ENCODE measurements at places on chromosomes 6 and 20. TPM values are rescaled to one million over a fixed set of nuclear protein-coding genes. Genes with fewer than 3 reads are reported as not detected.

Gene SLC17A3
- not detected for total RNA-seq

Gene EEF1A2
- 313 TPM for total RNA-seq

Gene TPBG
- total RNA-seq = 7.2 TPM

Gene SMOC2
- 9.2 TPM for total RNA-seq

Gene ZNF335
- total RNA-seq = 15.5 TPM

Gene EYA2
- total RNA-seq = 3.5 TPM

Gene SSTR4
- 2.1 TPM for total RNA-seq

Gene FAM184A
- 40.8 TPM for total RNA-seq

Gene SCAF8
- 92.0 TPM for total RNA-seq

Gene NANP
- total RNA-seq = 8.5 TPM

Gene SLC35D3
- total RNA-seq = 1.4 TPM

Gene PIGT
- 25.8 TPM for total RNA-seq

Gene LGSN
- total RNA-seq = under 0.01 TPM

Gene AIF1
- 22.6 TPM for total RNA-seq

Gene ZSWIM3
- total RNA-seq = 13.8 TPM

Gene EYS
- total RNA-seq = 1.4 TPM

Gene TMEM239
- total RNA-seq = not detected

Gene PRDM1
- 1.8 TPM for total RNA-seq

Gene C6orf132
- total RNA-seq = 0.23 TPM

Gene FKBP1C
- total RNA-seq = 0.69 TPM

Gene NUP153
- 54.2 TPM for total RNA-seq

All from diencephalon (tissue), 1 donor.